ENCODE measurements at places on chromosomes 5 and 9.

- no peak for DNase-seq
These were observed 19.2 kb downstream of the PLEKHG4B start for GRCh38 chr5:111171-111570.

GRCh38 chr5:157965040-157965678 is 106.2 kb upstream of the CLINT1 start:
- peak; percentile 18 for DNase-seq

GRCh38 chr5:91794856-91795548 is 411.9 kb upstream of the ARRDC3 start:
- peak; percentile 21 for DNase-seq

DNA sequence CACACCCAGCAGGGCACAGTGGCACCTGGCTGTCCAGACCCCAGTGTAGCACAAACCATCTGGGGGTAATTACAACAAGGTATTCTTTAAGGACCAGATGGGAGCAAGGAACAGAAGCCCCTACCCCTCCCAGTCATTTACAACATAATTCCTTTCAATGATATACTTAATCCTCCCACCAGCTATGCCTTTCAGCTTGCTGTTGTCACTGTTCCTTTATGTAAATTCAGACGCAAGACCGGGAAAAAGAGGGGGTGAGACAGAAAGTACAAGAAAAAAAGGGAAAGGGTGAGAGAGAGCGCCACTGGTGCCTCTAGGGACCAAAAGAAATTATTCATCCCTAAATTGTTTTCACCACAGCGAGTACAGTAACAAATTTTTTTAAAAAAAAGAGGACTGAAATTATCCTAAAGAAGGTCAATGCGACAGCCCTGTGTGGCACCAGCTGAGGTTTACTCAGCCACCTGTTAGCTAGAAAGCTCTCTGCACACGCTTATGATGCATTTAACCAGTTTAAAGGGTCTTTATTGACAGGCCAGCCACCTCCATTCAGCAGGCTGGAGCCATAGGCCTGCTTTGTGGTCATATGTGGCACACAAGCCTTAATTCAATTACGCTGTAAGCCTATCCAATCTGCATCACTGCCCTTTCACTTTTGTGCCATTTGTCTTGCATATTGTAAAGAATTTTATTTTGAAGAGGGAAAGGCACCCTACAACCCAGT is 210.2 kb upstream of the ISL1 start:
- no peak for DNase-seq

- no peak for DNase-seq
These were observed 28.9 kb upstream of the IL33 start for GRCh38 chr9:6186691-6187090.

DNA sequence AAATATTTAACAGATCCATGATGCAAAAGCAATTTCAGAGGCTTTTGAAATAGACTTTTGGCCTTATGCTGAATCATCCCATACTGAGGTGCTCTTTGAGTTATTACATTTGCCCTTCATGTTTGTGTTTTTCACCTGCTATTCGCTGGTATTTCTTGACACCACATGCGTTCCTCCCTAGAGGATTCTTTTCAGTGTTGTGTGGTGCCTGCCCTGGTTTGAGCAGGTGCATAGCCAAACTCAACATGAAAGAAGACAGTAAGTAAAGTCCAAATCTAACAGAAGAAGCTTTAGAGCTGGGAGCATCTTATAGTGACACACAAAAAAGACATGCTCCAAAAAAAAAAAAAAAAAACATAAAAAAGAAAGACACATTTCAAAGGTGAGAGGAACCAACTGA is 796.3 kb downstream of the SEMA5A start:
- no peak for DNase-seq

DNA sequence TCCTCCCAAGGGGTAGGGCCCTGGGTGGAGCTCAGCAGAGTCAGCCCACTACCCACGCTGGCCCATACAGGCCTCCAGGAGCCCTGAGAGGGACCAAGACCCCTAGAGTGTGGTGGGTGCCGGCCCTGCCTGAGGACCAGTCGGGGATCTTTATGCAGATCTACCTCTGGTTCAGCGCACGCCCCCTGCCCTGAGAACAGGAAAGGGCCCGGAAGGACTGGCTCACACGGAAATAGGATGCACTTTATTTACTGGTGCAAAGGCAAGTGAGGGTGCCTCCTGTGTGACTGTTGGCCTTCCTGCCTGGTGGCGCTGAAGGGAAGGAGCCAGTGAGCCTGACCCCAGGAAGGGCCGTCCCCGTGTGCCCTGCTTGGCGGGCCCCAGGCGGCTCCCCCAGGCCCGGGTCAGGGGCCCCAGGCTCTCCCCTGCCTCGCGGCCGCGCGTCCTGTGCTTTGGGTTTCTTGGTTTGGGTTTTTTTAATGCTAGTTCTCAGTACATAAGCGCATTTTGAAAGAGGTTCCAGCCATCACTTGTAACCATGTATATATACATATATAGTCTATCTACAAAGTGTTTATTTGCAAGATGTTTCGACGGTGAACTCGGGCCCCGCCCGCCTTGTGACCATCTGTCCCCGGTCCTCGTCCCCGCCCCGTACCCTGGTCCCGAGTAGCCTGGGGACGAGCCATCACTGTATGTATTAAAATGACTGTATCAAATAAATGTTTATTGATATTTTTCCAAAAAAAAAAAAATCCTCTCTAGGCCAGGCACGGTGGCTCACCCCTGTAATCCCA is 76.4 kb upstream of the ROR2 start:
- no peak for DNase-seq

DNA sequence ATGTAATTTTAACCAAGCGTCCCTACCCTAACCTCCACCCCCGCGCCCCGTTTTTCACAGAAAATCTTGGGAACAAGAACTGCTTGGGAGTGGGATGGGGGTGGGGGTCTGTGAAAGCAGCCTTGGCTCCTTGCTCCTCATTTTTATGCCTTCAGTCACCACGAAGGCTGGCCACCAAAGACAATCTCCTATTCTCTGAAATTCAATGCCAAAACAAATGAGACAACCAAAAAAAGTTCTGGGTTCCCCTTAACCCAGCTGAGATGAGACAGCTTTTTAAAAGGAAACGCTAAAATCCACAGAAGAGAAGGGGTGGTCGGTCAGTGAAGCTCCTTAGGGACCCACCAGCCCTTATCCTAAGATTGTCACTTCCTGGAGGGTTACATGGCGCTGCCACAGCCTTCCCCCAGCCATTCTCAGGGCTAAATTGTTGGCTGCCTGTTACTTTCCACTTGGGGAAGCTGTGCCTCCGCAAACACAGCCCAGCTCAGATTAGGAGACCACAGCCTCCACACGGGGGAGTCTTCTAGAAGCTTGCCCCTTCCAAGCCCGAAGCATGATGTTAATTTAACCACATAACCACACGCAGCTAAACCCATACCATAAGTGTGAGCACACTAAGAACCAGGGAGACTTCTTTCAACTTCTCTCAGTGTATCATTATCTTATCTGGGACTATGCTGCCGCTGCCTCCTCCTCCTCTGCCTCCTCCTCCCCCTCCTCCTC is 136.3 kb downstream of the FOXD1 start:
- peak; percentile 73 for DNase-seq

DNA sequence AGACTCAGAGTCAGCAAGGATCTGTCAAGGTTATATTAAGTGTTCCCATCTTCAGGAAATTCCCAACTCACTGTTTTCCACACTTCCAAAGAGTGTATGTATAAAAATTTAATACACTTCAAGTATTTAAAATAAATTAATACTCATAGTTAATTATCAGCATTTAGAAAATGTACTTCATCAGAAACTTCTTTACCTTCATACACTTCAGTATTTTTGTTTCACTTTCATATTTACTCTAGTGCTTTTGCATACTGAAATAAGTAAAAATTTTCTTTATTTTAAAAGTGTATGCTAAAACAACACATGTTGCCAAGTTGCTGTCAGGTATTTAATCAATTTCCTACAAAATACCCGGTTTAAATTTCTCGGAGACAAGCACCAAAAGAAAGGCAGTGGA is 16.5 kb downstream of the RICTOR start:
- DNase-seq: no peak

- DNase-seq: no peak
These were observed 358.6 kb upstream of the CDH9 start for GRCh38 chr5:27396998-27397397.

GRCh38 chr5:32330126-32330971 is 17.6 kb upstream of the MTMR12 start:
- no peak for DNase-seq

DNA sequence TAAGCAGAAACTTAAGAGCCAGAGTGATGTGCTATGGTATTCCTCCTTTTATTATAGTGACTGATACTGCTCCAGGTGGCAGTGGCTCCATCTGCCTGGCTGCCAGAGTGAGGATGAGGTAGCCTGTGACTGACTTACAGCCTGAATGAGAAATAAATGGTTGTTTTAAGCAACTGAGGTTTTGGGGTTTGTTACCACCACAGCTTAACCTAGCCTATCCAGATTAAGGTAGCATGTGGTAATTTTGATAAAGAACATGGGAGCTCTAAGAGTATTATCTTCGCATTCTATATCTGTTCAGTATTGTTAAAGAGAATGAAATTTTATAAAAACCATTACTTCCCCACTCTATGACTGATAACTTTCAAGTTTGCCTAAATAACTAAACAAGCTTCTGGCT is 39.0 kb downstream of the GOLPH3 start:
- DNase-seq: no peak

GRCh38 chr5:178419196-178419595 is 171.0 kb downstream of the COL23A1 start:
- DNase-seq: no peak

DNA sequence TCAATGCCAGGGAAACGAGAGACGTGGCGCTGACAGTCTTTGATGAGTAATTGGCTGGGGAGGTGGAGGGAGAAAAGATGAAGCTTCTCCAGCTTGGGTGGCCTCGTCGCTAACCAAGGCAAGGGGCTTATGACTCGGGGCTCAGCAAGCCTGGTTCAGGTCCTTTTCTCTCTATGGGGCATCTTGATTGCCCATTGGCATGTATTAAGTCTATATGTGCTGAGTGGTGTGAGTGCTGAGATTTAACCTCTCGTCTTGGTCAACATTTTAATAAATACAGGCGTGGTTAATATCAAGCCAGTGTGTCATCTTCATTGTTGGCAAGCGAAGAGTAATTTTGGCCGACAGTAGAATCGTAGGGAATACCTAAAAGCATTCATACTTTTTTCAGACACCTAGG is 85.9 kb downstream of the RAI14 start:
- DNase-seq: no peak
